Activated CD8-positive, alpha-beta T cell treated with anti-CD3 and anti-CD28 coated beads for 36 hours (primary cell): ENCODE measurements at places on chromosomes 11 and 22.

DNA sequence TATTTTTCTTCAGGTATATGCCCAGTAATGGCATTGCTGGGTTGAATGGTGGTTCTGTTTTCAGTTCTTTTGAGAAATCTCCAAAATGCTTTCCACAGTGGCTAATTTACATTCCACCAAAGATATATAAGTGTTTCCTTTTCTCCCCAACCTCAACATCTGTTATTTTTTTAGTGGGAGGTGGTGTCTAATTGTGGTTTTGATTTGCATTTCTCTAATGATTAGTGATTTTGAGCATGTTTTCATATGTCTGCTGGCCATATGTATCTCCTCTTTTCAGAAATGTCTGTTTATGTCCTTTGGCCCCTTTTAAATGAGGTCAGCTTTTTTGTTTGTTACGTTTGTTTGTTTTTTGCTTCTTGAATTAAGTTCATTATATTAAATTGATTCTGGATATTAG lies 760.2 kb downstream of the KCNA4 start:
- DNase-seq = no peak

DNA sequence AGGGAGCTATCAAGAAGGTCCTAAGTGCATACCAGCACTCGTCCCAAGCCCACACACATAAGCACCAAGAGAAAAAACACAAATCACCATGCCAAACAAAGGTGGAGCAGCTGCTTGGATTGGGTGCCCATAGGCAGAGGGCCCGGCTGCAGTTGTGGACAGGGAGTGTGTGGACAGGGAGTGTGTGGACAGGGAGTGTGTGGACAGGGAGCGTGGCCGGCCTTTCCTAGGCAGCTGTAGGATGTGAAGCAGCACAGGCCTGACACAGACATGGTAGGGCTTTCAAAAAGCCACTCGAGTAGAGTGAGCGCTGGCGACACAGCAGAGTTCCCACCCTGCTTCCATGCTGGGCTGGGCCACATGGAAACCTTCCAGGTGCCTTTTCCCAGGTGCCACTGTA lies 3.5 kb downstream of the RTL6 start:
- no peak for DNase-seq

- no peak for DNase-seq
These were observed 10.9 kb upstream of the NAALADL1 start for GRCh38 chr11:65069217-65069616.

- no peak for DNase-seq
These were observed 145.0 kb upstream of the THY1 start for GRCh38 chr11:119567688-119568582.

DNA sequence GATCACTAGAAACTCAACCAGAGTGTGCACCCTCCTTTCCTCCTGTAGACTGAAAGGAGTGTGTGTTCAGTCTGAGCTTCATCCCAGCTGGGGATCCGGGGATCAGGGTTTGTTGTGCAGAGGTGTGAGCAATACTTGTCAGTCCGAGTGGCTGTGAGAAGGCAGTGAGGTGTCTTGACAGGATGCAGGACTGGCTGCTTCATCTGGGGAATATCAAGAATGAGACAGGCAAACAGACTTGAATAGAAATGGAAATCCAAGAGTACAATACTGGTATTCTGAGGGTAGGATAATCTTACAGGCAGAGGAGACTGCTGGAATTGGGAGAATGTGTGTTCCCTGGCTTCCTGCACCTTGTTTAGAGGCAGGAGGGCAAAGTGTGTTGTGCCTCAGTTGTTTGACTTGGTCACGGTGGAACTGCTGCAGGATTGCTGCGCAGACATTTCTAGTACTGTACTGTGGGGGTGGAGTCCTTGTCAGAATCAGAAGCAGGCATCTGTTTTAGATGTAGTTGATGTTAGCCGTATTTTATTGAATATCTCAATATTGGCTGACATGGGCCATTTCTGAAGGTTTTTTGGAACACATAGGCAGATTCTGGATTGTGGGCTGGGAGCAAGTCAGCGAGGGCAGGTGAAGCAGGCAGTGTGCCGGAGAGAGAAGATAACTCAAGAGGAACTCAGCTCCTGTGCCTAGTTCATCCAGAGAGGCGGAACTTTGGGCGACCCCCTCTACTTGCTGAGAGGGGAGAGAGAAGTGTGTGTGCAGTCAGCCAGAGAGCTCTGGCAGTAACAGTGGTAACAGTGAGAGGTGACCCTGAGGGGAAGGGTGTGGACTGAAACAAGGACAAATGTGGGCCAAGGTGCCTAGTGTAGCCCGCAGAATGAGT lies 27.1 kb upstream of the GRK2 start:
- DNase-seq = no peak

DNA sequence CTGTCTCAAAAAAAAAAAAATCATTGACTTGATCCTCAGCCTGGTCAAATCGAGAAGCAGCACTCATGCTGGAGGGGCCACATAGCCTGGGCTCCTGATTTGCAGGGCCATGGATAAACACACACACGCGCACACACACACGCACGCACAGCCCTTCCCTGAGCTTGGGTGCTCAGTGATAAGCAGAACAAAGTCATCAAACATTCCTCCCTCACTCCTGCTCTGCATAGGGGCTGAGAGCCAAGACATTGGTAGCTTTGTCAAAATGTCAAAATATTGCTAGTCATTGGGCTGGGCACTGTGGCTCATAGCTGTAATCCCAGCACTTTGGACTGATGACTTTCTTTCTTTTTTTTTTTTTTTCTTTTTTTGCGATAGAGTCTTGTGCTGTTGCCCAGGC lies 34.0 kb upstream of the A4GALT start:
- no peak for DNase-seq

GRCh38 chr11:71096751-71097388 lies 155.5 kb downstream of the SHANK2 start:
- no peak for DNase-seq

GRCh38 chr11:74280494-74280893 lies 30.9 kb downstream of the P4HA3 start:
- DNase-seq = no peak

DNA sequence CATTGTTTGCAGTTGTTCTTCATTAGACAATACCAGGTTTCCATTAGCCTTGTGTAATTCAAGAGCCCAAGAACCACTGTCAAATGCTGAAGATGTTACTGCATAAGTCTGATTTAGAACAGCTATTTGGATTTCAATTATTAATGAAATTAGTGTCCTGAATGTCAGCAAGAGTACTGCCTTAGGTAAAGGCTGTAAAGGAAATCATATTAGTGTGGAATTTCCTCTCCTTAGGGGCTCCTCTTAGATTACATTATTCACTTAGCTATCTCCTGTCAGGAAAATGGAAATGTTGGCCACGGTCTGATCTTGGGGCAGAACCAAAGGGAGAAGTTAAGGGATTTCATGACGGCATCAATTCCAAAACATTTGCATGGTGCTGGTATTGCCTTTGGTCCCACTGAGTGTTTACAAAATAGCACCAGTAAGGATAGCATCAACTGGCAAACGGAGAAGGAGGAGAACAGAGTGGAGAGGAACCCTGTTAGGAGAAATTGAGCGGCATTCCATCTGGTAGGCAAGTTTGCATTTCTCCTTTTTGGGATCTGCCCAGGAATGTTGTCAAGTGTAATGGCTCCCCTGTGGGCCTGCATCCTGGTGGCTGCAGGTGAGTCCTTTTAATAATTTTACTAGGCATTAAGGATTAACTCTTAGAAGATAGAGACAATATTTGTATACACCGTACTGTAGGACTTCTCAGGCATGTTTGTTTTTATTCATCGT lies at the start of gene HTR3B:
HTR3B (plus strand) TSS at position 418 of the 723 bp plus-strand sequence; CDS start at position 556, 138 bp downstream.
- DNase-seq = no peak

DNA sequence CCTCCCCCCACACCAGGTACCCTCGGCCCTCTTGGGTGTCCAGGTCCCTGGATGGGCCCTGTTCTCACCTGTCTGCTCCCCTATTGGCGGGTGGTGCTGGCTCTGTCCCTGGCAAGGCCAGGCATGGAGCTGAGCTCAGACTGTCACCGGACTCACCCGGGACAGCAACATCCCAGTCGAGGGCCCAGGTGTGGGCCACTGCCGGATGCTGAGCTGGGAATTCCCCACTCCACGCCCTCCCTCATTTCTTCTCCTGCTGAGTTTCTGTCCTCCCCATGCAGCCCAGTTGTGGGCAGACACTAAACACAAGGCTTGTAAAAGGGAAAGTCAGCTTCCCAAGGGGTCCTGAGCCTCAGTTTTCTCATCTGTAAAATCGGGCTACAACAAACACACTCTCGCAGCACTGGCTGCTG lies 2.0 kb upstream of the AP5B1 start:
- DNase-seq = no peak

DNA sequence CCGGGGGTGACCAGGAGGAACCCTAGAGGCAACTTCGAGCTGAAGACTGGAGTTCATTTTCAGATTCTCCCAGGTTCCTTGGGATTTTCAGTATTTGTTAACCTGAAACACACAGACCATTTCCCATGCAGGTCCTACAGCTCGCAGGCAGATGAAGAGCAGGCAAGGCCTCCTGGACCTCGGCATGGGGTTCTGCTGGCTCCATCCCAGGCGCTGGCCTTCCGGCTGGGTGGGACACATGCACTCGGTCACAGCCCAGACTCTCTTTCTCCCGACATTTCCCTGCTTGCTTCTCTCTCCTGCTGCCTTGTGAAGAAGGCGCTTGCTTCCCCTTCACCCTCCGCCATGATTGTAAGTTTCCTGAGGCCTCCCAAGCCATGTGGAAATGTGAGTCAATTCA lies 15.4 kb upstream of the TTLL12 start:
- DNase-seq = no peak

GRCh38 chr11:6284250-6284649 lies 24.6 kb downstream of the CCKBR start:
- no peak for DNase-seq

DNA sequence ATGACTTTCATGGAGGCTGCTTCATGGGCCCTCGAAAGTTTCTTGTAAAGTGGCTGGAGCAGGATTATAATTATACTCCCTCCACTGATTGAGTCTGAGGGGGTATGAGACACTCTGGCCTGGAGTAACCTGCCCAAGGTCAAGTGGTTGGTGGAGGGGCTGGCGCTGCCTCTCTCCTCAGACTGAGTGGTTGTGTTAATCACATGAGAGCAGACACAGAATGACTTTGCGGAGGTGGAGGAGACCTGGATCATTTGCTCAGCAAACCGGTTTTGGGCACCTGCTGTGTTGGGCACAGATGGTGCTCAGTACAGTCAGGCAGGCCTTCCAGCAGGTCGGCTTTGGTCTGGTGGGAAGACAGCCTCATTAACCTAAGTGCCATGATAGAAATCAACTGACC lies 11.8 kb downstream of the BCR start:
- DNase-seq = no peak

DNA sequence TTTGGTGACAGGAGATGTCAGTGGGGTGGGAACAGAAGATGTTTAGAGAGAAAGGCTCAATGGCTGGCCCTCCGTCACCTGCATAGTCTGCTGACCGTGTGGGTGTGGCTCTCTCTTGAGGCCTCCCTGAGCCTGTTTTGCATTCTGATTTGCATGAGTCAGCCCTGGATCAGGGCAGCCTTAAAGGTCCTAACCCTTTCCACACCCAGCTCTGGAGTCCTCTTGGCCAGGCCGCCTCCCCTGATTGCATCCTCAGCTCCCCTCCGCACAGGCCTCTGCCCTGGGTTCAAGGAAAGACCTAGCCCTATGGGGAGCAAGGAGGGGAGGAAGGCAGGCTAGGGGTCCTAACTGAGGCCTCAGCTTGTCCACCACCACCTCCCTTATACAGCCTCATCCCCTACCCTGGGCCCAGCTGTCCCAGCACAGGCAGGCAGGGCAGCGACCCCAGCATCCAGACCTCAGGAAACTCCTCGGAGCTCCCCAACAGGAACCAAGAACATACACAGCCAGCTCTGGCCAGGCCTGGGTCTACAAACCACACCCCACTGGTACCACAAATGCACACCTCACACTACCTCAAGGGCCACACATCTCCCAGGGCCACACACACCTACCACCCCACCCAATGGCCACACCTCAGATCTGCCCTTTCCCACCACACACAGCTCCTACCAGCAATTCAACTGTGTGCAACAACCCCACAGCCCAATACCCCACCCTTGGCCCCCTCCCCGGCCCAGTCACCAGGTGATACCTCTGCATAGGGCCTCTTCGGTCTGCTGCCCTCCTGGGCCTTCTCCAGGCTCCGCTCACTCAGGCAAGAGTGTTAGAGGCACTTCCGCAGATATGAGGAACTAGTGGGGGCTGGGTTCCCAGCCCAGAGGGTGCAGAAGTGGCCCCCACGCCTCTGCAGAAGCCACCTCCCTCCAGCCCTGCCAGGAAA lies 13.7 kb downstream of the ARAP1 start:
- peak; percentile 32 for DNase-seq

GRCh38 chr11:14789879-14790484 lies 102.0 kb downstream of the CYP2R1 start:
- DNase-seq = no peak

GRCh38 chr22:50101870-50102565 lies 12.2 kb downstream of the MOV10L1 start:
- DNase-seq = no peak

- no peak for DNase-seq
These were observed 711.6 kb upstream of the ANO5 start for GRCh38 chr11:21481255-21481654.

DNA sequence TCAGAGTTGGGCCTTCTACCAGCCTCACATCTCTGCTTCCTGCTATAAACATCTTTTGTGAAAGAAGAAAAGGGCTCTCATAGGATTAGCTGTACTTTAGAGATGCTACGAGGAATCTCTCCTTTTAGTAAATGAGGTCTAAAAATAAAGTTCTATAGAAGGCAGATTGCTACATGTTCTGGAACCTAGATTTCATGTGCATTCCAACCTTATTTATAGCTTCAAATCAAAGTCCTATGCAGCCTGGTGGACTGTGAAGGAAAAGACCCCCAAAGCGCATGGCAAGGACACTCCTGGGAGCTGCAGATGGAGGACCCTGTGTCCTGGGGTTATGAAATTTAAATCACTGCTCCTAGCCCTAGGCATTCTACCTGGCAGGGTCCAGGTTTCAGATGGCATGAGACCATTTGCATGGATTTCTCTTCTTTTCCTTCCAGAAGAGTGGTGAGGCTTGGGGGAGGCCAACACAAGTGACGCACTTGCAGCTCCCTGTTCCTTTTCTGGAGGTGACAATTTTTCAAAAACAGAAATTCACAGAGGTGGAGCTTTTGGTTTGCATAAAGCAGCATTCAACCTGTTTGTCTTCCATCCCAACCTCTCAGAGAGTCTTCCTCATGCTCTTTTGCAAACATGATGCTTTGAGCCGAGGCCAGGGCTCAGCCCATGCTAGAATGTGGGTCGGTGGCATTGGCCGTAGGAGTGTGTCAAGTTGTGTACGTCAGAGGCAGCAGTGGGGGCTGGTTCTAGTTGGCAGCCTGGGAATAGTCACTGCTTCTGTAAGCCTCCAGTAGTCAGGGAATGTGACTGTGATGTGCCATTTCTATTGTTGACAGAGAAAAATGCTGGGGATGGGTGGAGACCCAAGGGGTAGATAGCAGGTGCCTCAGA lies 6.3 kb downstream of the CRY2 start:
- no peak for DNase-seq

DNA sequence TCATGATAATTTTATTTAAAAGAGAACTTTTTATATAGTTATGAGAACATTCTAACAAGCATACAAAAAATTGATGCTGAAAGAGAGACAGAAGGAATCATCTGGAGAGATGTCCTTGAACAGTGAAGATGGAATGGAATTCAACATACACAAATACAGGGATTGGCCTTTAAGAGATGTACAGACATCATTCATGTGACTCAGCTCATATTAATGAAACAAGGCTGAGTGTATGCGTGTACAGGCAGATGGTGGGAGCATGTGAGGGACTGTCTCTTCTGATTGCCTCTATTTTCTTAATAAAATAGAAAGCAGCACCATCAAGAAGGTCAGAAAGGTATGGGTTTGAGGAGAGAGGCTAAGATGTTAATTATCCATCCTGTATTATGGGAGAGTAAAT lies 793.3 kb downstream of the CNTN5 start:
- no peak for DNase-seq
